ENCODE measurements at places on chromosomes 2 and 18. TPM values are rescaled to one million over a fixed set of nuclear protein-coding genes. Genes with fewer than 3 reads are reported as not detected.

Gene CDCA7
- 14.4 TPM for total RNA-seq

DNA sequence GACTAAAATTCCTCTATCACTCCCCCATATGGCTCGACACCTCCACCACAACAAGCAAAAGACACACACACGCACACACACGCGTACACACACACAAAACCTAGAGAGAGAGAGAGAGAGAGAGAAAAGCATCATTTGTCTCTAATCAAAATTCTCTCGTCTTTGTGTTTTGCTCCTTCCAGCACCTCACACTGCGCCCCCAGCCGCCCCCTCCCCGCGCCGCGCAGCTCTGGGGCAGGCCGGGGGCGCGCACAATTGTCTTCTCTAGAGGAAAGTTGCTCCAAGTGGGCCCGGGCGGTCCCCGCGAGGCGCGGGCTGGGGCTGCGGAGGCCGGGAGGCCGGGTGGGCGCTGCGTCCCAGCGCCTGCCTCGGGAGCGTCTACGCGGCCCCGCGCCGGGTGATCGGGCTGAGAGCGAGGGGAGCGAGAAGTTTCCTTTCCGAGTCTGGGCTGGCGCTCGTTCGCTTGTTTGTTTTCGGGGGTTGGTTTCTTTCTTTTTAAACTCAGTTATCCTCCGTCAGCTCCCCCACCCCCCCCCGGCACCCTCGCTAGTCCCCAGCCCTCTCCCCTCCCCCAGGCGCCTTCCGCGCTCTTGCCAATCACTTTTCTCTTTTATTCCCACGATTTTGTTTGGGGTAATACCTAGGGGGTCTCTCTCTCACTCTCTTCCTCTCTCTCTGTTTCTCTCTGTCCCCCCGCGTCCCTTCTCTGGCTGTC lies 4.1 kb downstream of the ZEB2 start:
- peak; percentile 76 for DNase-seq

DNA sequence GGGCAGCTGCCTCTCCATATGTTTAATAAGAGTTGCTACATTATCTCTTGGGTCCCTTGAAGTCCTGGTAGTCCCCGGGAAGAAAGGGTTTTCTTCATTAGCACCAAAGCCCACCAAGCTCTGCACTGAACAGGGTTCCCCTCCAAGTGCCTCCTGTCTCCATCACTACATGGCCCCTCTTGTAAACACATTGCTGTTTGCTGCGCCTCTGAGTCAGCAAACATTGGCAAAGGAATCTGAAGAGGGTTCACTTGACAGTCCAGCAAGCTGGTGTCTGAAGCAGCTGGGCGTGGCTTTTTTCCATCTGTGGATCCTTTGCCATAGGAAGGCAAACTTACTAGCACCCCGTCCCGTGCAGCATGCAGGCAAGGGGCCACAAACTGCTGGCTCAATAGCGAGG lies 82.8 kb downstream of the TEX51 start:
- DNase-seq = peak; percentile 67

GRCh38 chr18:11392292-11392691 lies 217.1 kb upstream of the SLC35G4 start:
- DNase-seq = peak; percentile 24

DNA sequence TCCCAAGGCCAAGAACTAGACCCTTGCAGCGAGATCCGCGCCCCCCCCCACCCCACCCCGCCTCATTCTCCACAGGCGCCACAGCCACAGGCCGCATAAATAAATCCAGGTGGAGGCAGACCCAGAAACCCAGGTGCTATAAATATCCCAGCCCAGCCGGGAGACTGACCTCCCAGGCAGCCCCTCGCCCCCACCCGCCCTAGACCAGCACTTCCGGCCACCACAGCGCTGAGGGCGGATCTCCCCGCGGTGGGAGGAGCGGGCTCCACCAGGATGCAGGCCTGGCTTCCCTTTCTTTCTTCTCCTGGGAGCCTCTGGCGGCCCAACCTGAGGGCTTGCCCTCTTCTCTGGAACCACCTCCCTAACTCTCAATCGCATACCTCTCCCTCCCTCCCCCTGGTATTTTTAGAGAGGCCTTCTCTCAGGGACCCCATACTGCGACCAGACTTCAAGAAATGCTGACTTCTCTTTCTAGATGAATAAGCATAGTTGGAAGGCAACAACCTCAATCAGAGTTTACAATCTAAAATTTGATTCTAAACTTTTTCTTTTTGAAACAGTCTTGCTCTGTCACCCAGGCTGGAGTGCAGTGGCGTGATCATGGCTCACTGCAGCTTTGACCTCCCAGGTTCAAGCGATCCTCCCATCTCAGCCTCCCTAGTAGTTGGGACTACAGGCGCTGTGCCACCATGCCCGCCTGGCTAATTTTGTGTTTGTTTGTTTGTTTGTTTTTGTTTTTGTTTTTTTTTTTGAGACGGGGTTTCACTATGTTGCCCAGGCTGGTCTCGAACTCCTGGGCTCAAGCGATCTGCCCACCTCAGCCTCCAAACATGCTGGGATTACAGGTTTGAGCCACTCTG lies 55.0 kb downstream of the PKDCC start:
- DNase-seq = peak; percentile 84

- peak; percentile 99 for DNase-seq
These were observed 1.8 kb upstream of the TGIF1 start for GRCh38 chr18:3447895-3448837.

Gene SPOPL
- 30.1 TPM for total RNA-seq

GRCh38 chr18:69956665-69957620 lies 9.3 kb upstream of the CD226 start:
- DNase-seq = no peak

GRCh38 chr18:39058386-39059000 lies 1492.9 kb upstream of the CELF4 start:
- no peak for DNase-seq

Gene CTDSP1
- 77.8 TPM for total RNA-seq

DNA sequence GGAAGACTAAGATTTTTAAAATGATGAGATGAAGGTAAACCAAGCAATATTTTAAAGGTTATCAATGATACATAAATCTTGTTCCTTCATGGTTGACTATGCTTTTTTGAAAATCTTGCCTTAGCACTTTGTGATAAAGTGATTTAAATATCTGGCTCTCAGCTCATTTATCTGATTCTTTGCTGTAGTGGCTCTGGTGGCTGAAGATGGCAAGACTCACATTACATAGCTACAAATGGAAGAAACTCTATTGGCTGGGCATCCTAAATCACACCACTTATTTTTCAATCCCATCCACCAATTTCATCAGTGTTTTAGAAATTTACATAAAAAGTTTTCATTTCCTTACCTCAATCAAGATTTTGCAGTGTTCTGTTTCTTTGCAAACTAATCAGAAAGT lies 16.6 kb upstream of the APCDD1 start:
- no peak for DNase-seq

DNA sequence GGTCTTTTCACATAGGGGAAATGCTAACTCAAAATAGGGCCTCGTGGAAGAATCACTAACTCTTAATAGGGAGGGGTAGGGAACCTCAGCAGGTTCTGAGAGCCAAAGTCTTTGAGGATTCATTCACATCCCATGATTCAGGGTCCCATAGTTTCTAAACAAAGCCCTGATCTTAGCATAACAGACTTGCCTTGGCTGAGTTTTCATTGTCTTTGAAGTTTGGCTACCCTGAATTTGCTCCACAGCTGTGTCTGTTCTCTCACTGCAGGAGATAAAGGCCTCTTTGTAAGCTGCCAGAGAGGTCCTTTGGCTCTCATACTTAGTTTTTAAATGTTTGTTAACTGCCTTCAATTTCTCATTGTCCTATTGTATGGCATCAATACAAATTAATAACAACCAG lies 54.5 kb downstream of the ZDBF2 start:
- peak; percentile 59 for DNase-seq

Gene ATIC
- 20.8 TPM for total RNA-seq

DNA sequence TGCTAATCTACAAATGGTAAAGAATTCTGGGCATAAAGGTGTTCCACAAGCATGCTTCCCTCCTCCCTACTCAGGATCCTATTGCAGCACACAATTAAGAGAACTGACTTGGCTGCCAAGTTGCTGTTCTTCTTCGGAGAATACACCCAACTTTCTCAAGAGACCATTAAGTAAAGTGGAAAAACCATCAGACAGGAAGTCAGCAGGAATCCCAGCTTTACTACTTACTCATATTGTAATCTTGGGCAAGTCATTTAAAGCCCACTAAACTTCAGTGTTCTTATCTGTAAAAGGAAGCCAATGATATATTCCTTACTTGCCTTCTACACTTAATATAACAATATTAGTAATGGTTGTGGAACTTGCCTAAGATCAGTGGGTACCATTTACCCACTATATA lies 37.8 kb downstream of the PSTPIP2 start:
- DNase-seq = no peak

DNA sequence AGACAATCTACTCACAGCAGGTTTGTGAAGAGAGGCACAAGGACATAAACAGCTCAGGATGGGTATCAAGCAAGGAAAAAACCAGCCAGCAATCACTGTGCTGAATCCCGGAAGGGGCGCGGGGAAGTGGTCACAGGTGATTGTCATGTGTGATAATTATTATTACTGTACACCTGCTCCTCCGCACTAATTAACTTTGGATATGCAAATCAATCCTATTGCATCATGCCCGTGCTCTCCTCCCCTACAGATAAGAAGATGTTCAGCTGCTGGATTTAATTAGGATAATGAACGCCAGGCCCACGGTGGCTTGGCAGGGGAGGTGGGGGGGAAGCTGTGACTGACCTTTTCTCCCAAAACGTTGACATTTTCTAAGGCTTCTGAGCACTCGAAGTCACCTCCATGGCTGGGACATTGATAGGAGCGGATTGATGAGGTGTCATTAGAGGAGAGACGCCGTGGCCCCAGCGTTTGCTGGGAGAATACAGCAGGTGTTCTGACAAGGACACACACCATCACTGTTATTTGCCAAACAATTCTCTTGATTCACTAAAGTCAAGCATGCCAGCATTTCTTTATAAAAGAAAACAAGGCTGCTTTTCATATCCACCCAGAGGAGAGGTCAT lies 160.3 kb upstream of the VRK2 start:
- no peak for DNase-seq

- peak; percentile 47 for DNase-seq
These were observed 525.4 kb downstream of the KCNJ3 start for GRCh38 chr2:155223781-155224406.

DNA sequence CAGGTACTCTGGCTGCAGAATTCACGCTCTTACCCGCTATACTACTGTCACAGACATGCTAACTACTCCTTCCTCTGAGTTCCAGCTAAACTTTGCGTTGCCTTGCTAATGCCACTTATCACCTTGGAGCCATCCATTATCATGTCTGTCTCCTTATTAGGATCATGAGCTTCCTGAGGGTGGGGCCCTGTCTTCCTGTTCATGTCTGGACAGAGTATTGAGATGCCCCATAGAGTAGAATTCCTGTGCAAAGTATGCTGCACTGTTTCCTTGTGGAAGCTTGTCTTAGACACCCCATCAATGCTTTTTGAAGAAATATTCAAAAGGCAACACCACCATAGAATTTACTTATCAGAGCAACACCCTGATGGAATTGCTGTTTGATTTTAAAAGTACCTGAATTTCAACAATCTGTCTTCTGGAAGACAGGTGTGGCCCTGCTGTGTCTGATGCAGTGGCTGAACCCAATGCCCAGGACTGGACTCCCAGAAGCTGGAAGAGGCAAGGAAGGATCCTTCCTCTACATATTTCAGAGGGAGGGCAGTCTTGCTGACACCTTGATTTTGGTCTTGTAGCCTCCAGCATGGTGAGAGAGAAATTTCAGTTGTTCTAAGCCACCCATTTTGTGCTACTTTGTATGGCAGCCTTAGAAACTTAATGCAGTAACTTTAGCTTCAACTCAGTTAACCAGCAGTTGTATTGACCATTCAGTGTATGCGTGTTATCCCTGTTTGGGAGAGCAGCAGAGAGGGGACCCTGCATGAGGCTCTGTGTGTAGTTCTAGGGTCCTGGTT lies 5.6 kb downstream of the LAMA3 start:
- no peak for DNase-seq
